ENCODE measurements at places on chromosomes 6 and 20. TPM values are rescaled to one million over a fixed set of nuclear protein-coding genes. Genes with fewer than 3 reads are reported as not detected.

SHLD1 gene
- total RNA-seq: 7.9 TPM

RBM24 gene
- 9.3 TPM for total RNA-seq

PPIL6 gene
- total RNA-seq: 2.4 TPM

C20orf204 gene
- 0.37 TPM for total RNA-seq

CLVS2 gene
- total RNA-seq: 0.07 TPM

SRMS gene
- total RNA-seq: not detected

RNASET2 gene
- total RNA-seq: 14.1 TPM

CSNK2A1 gene
- 156 TPM for total RNA-seq

FAM217A gene
- not detected for total RNA-seq

ZNF337 gene
- total RNA-seq: 17.5 TPM
